ENCODE measurements at places on chromosomes 5 and 9.

- no peak for DNase-seq
Measured at GRCh38 chr9:136127313-136127712, 8.6 kb upstream of the TMEM250 start.

DNA sequence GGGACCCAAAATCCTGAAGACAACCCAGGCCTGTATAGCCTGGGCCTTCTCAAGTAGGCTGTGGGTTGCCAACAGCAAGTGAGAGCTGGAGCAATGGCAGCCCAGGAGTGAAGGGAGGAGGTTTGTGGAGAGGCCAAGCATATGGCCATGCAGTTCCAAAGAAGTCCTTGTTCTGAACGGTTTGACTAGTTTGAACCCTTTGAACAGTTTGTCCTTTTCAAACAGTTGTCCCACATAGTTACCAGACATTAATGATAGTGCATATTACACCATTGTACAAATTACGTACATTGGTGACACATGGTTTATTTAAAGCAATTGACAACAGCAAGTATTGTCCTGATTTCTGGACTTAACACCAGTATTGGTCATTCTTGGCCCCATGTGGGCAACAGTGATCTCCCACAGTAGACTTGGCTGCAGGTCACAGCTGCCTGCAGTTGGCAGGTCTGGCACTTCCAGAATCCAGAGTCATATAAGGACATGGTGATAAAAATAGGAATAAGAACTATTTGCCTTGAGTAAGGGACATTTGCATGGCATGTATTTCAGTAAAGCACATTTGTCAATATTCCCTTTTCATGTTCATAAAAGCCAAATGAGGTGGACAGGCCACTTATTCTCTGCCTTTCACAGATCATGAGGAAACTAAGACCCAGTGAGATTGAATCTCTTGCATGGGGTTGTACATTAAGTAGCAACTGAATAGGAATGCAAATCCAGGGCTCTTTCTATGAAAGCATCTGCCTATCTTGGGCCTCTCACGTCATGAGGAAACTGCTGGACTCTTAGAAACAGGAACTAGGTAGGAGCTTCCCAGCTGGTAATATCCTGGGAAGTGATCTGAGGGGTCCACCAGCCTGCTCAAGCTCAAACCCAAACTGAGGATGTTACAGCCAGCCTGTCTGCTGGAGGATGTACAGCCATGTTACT, 30.3 kb downstream of the SLC25A48 start:
- no peak for DNase-seq

DNA sequence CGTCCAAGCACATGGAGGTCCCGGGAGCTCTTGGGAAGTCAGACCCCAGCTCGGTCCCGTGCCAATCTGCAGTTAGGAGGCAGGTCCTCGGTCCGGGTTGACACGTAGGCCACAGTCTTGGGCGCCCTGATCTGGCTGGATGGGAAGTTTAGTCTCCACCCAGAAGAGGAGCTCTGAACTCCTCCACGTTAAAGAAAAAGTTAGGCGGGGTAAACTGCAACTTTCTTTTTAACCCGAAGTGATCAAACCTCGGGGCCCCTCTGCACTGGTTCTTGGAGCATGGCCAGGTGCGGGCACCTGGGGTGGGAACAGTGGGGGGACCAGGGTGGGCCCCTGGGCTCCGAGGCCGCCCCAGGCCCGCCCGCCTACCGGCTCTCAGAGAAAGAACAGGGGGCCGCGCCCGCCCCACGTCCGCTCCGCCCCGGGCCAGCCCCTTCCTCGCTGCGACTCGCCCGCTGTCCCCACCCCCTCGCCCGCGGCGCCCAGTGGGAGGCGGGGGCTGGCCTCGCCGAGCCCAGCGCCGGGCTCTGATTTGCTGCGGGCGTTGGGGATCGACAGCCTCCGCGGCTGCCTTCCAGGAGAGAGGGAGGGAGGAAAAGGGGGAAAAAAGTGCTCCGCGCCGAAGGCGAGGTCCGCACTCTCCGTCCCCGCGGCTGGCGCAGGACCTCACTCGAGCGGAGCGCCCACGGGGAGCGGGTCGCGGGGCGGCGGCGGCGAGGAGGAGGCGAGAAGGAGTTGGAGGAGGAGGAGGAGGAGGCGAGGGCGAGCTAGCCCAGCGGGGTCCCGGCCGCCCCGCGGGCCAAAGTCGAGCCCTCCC, at the start of gene COL5A1:
Gene COL5A1, plus strand, starts transcription at position 631 of the 817 bp plus-strand sequence. CDS start 385 bp downstream, outside the sequence.
- DNase-seq = peak; percentile 11

- no peak for DNase-seq
Measured at GRCh38 chr9:108322326-108323098, 533.3 kb downstream of the ACTL7B start.

All from stimulated activated CD8-positive, alpha-beta memory T cell treated with anti-CD3 and anti-CD28 coated beads, Interleukin-15, amount 100 ng/mL, for 4 hours (primary cell).